Adrenal gland (tissue), 19 donors: ENCODE measurements at places on chromosomes 13 and 19. TPM values are rescaled to one million over a fixed set of nuclear protein-coding genes. Genes with fewer than 3 reads are reported as not detected.

RHPN2 gene
- total RNA-seq, result 0.52 TPM

- DNase-seq, result peak; percentile 24
Measured at GRCh38 chr13:96700657-96701056, 293.6 kb downstream of the OXGR1 start.

DNA sequence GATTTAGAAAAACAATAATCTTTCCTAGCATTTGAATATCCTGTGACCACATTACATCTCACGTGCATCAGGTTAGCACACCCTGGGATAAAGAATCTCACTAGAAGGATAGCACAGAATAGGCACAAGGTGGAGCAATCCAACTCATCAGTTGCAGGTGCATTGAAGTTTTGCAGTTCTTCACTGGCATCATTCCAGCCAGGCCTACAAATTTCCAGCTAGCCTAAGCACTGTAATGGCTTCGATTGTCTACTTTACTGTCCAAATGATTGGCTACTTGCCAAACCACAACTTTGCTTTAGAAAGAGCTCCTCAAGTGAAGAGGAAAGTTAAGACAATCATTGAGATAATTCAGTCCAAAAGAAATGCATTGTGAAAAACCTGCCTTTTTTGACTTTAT, 89.5 kb downstream of the SPRY2 start:
- DNase-seq, result peak; percentile 2

NLRP5 gene
- total RNA-seq, result not detected

HCST gene
- 17.4 TPM for total RNA-seq

DNA sequence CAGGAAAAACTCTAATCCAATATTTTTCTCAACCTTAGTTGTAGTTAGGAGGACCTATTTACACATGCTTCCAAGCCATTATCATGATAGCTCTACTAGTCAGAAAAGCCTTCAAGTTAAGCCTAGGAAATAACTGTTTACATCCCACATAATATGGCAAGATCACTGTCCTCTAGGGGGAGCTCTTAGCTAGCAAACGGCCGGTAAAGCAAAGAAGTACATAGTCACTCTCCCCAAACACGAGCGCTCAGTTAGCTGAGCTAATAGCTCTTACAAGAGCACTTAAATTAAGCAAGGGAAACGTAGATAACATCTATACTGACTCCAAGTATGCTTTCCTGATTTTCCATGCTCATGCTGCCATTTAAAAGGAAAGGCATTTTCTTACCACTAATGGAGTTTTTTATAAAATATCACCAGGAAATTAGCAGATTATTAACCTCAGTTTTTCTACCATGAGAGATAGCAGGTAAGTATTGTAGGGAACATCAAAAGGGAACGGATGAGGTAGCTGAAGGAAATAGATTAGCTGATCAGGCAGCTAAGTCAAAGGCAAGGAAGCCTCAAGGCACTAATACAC, 100.6 kb upstream of the PABPC3 start:
- peak; percentile 49 for DNase-seq

FGF22 gene
- total RNA-seq, result 0.28 TPM

- no peak for DNase-seq
Measured at GRCh38 chr19:281156-281853, 9.9 kb downstream of the PLPP2 start.

- DNase-seq, result no peak
Measured at GRCh38 chr19:29860492-29860891, 48.7 kb downstream of the CCNE1 start.

DNA sequence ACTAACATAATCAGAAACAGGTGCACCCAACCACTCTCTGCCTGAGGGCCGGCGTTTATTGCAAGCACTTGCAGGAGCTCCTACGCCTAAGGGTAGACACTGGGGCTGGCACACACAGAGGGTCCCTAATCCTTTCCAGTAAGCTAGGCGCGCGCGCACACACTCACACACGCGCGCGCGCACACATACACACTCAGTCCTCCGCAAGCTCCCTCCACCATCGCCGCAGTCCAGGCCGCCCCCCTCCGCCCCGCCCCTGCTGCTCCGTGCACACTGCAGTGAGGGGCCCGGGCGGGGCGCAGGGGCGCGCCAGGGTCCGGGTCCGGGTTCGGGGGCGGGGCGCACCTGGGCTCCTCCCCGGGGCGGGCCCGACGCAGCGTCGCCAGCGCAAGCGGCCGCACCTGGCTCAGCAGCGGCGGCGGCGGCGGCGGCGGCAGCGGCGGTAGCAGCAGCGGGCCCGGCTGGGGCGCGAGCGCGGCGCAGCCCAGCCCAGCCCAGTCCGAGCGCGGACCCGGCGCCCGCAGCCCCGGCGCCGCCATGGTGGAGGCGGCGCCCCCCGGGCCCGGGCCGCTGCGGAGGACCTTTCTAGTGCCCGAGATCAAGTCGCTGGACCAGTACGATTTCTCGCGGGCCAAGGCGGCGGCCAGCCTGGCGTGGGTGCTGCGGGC, at the start of gene CAMSAP3:
Gene CAMSAP3 (plus strand): TSS at position 398 of the 668 bp plus-strand sequence. CDS start 140 bp downstream, at position 538.
- DNase-seq, result no peak

DNA sequence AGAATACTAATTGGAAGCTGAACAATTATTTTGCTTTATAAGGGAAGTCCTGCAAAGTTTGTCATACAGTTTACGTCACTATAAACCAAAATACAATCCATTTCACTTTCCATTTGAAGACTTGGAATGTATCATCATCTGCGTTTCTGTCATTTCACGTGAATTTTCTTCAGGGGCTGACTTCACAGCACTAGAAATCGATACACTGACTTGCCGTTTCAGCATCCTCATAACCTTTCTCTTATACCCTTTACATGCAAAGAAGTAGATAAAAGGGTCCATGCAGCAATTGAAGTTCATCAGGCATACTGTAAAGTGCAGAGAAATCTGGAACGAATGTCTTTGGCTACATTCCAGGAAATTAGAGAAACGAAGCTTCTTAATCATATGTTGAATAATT, 12.2 kb downstream of the GPR183 start:
- DNase-seq, result no peak

DNA sequence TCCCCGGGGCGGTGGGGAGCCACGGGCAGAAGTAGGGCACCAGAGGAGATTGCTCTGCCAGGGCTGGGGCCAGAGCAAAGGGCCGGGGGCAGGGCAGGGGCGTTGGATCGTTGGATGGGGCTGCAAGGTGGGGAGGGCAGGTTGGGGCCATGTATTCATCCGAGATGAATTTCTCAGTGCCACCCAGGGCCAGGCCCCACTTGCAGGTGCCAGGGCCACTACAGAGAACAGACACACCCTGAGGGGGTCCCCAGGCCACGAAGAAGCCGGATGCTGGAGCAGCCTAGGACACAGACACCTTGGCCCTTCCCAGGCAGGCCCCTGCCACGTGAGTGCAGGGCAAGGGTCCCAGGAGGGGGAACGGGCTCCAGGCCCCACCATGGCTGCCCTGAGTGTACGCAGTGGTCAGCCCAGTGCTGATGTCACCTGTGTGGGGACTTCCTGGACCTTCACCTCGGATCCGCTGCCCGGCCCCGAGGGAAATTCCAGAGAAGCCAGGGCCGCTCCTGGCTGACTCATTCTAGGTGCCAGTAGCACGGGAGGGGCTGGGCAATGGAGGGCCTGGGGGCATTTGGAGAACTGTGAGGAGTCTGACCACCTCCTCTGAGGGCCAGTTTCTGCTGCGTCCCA, 9.6 kb upstream of the SBNO2 start:
- DNase-seq, result peak; percentile 73

DNA sequence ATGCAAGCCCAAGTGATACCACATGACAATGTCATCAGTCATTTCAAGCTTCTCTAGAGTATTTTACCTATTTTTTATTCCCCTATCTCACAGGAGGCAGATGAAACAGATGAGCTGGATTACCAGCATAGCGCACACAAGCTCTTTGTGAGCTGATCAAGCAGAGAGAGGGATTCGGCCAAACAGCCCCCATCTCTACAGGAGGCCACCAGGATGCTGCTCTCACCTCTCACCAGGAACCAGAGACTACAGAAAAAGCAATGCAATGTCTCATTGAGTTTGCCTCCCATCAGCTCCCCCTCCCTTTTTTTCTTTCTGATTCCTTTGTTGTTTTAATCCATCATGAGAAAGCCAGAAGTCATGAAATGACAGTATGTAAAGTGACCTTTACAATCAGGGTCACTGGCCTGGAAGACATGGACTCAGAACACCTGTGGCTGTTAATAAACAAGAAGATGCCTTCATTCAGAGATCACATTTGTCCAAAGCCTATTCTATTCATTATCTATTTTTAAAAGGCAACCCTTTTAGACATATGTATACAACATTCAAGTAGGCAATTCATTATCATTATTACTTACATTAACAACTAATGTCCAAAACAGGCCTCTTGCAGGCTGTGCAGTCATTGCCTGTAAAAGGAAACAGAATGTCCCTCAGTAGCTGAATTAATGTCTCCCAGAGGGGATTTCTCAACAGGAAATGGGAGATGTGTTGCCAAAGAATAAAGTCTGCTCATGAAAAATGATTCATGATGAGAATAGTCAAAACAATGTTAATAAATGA, 656.6 kb downstream of the TBC1D4 start:
- DNase-seq, result no peak

DNA sequence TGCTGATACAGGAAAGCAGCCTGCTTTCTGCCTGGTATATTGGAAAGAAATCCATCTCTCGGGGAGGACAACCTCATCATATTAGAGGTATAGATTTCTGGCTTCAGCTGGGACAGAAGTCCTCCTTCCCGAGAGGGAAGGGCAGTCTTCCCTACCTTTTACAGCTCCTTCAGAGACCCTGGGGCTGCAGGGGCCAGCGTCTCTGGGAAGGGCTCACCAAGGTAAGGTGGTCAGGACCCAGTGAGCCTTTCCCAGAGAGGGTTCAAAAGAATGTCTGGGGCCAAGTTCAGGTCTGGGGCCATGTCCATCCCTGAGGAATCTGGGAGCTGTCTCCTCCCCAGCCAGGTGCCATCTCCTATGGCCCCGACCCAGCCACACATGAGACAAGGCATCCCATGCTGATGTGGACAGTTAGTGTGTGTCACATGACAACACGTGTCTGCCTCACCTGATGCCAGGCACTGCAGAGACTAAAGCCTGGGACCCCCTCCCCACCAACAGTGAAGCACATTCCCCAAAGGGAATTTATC, 136.4 kb downstream of the URI1 start:
- no peak for DNase-seq

ZNF471 gene
- 2.9 TPM for total RNA-seq
